ENCODE measurements at places on chromosomes 7 and 10.

DNA sequence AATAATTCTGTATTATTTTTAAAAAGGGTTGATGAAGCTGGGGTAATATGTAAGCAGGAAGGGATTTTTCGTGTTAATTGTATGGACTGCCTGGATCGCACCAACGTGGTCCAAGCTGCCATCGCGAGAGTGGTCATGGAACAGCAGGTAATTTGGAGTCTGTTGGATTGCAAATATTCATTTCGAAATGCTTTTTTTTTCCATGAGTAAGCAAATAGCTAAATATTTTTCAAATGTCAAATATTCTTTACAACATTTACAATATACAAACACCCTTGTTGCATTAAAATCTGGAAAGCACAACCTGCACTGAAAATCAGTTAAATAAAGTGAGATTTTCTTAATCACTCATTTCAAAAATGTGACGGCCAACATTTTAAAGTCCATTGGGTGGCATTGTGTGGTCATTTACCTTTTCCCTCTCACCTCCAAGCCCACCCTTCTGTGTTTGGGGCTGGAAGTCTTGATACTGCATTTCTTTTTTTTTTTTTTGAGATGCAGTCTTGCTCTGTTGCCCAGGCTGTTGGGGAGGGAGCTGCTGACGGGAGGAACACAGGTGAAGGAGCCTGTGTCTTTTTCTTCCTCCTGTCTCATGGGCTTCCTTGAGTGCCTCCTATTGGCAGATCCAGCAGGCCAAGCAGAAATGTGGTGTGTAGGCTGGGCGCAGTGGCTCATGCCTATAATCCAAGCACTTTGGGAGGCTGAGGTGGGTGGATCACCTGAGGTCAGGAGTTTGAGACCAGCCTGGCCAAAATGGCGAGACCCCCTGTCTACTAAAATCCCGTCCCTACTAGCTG, 66.1 kb downstream of the MCMBP start:
- no peak for DNase-seq

DNA sequence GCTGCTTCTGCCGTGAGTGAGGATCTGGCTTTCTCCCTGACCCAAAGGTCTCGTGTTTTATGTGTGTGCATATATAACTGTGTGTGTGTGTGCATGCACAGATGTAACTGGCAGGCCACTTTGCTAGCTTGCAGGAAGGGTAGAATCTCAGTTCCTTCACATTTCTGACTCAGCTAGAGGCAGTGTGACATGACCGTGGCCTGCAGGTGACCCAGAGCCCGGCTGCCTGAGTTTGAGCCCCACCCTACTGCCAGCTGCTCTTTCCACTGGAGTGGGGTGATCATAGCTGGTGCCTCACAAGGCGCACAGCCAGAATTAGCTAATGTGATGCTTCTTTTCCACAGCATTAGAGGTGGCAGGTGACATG, 9.3 kb upstream of the MYL7 start:
- DNase-seq, result no peak

DNA sequence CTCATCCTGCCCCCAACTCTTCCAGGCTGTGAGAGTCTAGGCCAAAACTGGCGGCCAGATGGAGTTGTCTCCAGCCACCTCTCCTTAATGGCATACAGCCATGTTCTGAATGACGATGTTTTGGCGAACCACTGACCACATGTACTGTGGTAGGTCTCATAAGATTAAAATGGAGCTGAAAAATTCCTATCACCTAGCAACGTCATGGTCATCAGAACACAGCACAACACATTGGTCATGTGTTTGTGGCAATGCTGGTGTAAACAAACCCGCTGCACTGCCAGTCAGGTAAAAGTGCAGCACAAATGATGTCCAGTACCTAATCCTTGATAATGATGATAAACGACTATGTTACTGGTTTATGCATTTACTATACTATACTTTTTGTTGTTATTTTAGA, 290.0 kb upstream of the MKI67 start:
- no peak for DNase-seq

DNA sequence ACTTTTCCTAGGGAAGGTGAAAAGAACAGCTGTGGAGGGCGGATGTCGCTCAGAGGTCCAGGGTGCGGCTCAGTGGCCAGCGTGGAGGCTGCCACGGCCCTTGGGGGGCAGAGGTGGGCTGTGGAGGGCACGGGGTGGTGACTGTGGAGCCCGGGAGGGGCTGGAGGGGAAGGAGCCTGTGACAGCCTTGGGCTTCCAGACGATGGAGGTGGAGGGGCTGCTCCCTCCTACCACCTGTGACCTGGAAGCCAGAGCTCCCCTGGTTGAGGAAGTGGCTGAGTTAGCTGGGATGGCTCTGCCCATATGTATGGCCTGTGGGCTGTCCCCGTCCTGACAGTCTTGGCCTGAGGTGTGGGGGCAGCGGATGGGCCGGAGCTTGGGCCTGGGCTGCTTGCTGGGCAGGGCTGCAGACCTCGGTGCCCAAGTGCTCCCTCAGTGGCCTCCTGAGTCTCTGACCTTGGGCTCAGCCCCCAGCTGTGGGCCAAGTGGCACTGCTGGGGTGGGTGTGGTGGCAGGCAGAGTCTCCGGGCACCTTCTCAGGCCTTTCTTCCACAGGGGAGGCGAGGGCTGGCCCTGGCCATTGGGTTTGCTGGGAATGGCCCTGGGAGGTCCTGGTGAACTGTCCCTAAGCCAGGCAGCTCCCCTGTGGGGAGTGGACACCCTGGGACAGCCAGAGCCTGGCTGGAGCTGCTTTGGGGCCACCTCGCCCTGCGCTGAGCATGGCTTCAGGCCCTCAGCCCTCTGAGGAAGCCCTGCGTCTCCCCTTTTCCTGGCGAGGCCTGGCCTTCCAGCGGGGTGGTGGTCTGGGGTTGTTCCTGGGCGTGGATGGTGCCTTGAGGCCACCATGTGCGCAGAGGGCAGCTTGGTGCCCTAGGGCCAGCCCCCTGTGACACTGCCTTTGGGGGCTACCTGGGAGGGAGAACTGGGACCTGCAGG, 3.9 kb downstream of the BRI3 start:
- DNase-seq, result no peak

DNA sequence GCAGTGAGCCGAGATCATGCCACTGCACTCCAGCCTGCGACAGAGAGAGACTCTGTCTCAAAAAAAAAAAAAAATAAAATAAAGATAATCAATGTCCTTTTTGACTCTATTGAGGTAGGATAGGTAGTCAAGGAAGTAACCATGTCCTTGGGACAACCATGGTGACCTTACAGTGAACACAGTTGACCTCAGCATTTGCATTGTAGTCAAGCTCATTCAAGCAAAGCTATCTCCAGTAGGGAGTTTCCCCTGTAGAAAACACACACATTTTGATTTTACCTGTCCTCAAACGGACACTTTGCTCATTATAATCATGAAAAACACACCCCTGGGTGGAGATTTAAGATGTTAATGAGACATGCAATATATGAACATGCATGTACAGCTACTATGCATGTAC, 171.7 kb downstream of the KIF20B start:
- no peak for DNase-seq

DNA sequence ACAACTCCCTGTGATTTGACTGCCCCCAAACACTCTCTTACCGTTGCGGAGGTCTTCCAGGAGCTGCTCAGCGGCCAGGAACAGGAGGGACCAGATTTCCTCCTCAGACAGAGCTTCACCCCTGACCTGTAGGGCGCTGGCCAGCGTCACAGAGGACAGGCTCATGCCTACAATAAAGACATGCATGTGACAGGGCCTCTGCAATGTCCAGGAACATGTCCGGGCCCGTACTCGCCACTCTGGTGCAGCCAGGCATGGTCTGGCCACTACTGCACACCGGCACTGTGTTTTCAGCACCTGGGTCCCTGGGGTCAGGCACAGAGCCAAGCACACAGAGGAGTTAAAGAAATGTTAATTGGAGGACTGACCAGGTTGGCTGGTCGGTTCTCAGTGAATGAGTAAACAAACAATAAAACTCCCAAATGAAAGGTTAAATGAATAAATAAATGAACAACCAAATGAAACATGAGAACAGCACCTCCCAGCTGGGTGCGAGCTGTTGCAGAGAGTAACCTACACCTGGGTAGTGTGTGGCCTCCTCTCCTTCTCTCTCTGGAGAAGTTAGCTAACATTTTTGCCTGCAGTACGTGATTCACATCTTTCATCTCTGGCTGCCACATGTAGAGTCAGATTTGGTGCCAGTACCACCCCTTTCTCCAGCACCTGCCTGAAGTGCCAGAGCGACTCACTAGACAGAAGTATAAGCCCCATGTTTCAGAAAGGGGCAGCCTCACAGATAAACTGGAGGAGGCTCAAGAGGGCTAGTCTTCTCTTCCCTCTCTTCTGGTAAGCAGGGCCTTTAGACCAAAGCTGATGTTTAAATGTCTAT, 22.8 kb downstream of the FRMPD2 start:
- no peak for DNase-seq

- DNase-seq, result no peak
Observed at GRCh38 chr10:122056431-122057094, 67.6 kb downstream of the TACC2 start.

DNA sequence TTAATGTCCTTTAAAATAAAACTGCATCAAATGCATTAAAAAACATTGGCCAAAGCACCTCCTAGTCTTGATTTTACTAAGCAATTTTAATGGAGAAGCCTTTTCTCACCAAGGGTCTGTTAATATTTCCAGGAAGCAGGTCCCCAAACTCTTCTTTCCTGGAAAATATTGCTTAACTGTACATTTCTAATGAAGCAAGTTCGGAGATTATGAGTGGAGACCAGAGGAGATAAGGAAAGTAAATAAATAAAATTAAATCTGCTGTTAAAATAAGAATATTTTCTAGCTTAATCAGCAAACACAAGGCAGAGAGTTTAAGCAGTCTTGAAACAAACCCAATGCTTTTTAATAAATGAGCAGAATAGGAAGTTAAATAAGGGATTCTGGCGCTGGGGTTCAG, 322.4 kb downstream of the PTEN start:
- DNase-seq, result no peak

DNA sequence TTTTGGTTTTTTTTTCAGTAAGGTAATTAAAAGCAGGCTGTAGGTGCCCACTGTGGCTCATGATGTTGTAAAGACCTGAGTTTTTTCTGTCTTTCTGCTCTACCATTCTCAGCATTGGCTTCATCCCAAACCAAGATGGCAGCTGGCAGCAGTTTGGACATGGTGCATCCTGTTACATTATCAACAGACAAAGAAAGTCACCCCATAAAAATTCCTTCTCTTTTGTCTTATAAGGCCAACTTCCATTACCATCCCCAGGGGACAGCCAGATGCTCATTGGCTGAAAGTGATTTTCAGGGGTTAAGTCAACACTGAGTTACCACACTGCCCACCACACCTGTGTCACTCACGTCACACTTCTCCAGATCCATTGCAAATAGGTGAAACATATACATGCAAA, 558.4 kb downstream of the SDK1 start:
- DNase-seq, result no peak

DNA sequence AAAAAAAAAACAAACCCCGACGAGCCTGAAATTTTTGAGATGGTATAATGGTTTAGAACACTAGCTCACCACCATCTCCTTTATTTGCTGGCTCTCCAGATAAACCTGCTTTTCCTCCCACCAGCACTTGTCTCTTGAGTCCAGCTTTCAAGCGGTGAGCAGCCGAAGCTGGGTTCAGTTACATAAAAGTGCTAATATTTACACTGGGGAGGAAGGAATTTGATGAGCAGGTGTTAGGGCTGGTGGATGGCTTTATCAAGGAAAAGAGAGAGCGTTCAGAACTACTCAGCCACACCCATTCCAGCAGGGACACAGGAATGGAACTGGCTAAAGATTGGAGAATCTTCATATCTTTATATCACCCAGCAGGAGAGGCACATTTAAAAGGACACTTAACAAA, 6.6 kb upstream of the CALML3 start:
- no peak for DNase-seq

GRCh38 chr7:46072722-46073121, 151.7 kb upstream of the IGFBP3 start:
- no peak for DNase-seq

- no peak for DNase-seq
Observed at GRCh38 chr7:111067251-111067650, 23.7 kb upstream of the LRRN3 start.

DNA sequence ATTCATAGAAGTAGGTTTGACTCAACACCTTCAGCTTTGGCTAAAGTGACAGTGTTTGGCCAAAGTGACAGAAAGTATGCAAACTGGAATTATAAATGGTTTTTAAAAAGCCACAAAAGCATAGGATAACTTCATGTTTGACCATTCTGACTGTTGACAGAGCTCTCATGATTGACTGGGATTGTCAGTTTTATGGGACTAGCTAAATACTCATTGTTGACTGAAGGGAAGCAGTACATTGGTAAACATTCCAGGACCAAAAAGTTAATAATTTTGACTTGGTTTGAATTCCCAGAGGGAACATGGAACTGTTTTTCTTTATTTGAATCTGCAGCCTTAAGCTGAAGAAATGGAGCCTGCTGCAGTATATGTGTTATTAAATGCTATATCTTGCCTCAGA, 84.6 kb upstream of the STEAP4 start:
- DNase-seq, result no peak

- no peak for DNase-seq
Observed at GRCh38 chr10:69624245-69624786, 5.7 kb upstream of the FAM241B start.

DNA sequence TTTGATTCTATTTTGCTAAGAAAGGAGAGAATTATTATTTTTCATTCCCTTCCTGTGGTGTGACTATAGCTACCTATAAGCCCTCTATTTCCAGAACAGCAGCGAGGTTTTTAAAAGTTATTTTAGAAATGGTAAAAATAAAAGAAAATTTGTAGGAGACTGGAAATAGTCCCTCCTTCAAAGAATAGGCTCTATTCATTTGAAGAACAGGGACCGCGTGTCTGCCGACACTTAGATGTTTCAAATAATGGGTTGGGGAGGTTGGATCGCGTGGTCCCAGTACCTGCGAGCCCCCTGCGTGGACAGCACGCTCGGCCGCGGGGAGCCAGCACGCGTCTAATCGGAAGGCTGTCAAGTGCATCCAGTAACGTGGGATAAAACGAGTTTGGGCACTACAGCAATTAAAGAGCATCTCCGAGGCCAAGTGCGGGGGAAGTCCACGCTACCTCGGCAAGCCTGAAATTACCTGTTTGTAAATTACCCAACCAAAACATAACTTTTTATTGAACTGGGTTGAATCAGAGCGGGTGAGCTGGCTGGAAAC, 1.0 kb downstream of the CACNA2D1 start:
- no peak for DNase-seq

GRCh38 chr10:61747307-61747706, 84.6 kb downstream of the CABCOCO1 start:
- DNase-seq, result no peak

GRCh38 chr10:29295813-29296212, 6.9 kb downstream of the LYZL1 start:
- no peak for DNase-seq

GRCh38 chr10:100338434-100339036, 8.5 kb upstream of the SCD start:
- no peak for DNase-seq

GRCh38 chr7:9981742-9982349, 991.8 kb upstream of the PHF14 start:
- DNase-seq, result no peak

DNA sequence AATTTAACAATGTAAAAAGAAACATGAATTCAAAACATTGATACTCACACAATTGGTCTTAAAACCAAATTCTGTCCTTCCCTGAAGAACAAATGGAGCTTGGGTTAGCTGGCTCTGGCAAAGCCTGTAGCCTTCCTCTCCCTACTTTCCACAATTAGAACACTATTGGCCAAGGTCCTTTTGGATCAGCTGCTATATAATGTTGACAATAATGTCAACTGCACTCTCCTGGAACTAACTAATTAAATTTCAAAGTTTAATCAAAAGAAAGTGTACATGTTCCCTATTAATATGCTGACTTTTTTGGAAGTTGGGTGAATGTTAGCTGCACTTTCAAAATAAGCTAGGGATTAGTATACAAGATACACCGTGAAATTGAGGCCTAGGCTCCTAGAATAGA, 440.1 kb upstream of the NFE2L3 start:
- no peak for DNase-seq

All from cerebellar nuclear complex (tissue), 1 donor.